Fibroblast of lung (primary cell): ENCODE measurements at places on chromosomes 11 and 22. TPM values are rescaled to one million over a fixed set of nuclear protein-coding genes. Genes with fewer than 3 reads are reported as not detected.
A peak's percentile ranks its signal among the peaks of the same experiment; 100 is the strongest.

- no peak for DNase-seq
Observed at GRCh38 chr11:110467556-110467955, 37.8 kb downstream of the FDX1 start.

- DNase-seq = no peak
Observed at GRCh38 chr11:74412733-74413359, 14.6 kb upstream of the PGM2L1 start.

DNA sequence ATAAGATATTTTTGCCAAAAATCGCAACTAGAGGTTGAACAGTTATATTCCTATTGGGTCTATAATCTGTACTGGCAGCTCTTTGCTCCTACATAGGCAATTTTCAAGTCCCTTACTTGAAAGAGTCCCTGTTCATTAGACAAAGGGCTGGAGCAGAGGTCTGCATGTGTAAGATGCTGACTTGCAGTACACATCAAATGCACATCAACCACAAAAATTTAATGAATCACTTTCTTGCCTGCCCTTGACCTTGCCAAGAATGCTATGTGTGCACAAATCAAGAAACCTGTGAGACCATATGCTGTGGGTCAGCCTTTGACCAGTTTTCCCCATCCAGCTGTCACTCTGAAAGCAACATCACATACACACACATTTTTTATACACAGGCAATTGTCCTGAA is 661.5 kb downstream of the LRRC4C start:
- DNase-seq = no peak

DNA sequence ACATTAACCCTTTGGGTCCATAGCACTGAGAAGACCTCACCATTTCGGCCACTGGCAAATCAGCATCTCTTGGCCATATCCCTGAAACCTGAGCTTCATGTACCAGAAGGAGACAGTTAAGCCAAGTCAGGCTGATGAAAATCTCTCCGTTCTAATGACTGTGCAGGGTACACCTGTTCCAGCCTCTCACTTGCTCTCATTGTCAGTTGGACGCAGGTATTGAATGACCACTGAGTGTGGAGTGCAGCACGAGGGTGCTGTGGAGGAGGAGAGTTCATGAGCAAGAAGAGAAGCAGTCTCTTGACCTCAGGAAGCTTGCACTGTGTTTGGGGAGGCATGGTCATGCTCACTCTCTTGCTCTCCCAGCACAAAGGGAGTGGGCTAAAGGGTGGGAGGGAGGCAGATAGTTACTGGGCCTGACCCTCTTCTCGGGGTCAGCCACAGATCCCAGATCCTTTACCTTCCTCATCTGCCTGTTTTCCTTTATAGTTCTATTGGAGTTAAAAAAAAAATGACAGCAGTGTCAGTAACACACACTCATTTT is 65.2 kb downstream of the ZBTB16 start:
- DNase-seq = no peak

DNA sequence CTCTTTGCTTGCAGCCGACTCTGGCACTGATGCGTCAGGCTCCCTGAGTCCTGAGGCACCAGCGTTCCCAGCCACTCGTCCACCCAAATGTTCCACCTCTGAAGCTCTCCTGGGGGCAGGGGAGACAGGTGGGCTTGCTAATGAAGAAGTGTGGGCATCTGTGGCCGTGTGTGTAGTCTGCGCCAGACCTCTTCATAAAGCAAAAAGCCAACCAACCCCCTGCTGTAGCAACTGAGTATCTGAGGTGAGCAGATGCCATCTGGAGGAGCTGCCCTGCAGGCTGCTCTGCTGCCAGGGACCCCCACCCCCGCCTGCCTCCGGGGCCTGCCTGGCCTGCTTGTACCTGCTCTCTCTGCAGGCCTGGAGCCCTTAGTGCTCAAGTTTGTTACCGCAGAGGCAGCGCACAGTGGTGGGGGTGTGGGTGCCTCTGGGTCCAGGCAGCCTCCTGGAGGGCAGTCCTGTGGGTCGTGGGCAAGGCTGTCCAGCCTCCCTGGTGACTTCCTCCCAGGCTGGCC is 272.5 kb downstream of the TBC1D22A start:
- DNase-seq = no peak

CASP5 gene
- polyA plus RNA-seq = not detected in 2 replicates

PHF21B gene
- polyA plus RNA-seq = 0.06 TPM in 1 of 2 replicates, not detected in the other

MS4A15 gene
- polyA plus RNA-seq = not detected in 2 replicates

- peak; percentile 15 for DNase-seq
Observed at GRCh38 chr11:124657904-124658303, 15.6 kb downstream of the SIAE start.

GPR152 gene
- polyA plus RNA-seq = not detected in 2 replicates

DNA sequence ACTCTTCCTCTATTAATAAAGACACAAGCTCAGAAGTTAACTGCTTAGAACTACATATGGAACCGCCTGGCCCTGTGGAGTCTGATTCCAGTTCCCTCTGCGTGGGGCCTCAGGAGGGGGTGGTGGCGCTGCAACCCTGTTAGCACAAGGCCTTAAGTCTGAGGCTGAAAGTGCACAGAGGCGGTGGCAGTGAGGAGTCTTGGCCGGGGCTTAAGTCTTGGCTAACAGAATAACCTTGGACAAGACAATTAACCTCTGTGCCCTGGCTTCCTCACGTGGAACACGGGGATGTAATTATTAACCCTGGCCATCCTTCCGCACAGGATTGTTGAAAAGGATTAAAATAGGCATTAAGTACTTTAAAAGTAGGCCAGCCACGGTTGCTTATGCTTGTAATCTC is 191.5 kb downstream of the CEP164 start:
- DNase-seq = no peak

OR5B21 gene
- polyA plus RNA-seq = not detected in 2 replicates

KRTAP5-11 gene
- polyA plus RNA-seq = not detected in 2 replicates

ANKK1 gene
- polyA plus RNA-seq = not detected in 2 replicates

- DNase-seq = no peak
Observed at GRCh38 chr22:25077964-25078363, 121.7 kb upstream of the CRYBB3 start.

DNA sequence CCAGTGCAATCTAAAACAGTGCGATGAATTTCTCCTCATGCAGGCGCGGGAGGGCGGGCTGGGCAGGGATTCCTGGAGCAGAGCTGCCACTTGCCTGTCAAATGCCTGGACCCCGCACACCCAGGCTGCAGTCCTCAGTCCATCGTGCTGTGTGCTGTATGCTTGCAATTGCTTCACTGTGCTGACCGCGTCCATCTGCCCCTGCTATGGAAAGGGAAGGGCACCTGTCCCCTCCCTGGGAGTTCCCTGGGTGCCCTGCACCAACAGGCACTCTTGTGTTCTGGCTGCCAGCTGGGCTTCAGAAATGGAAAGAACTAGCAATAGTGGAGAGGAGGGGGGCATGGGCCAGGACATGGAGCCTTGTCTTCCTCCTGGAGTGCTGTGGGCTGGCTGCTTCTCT is 185.4 kb upstream of the B3GAT1 start:
- DNase-seq = no peak

- peak; percentile 80 for DNase-seq
Observed at GRCh38 chr11:126914941-126915340, 85.6 kb downstream of the KIRREL3 start.

DNA sequence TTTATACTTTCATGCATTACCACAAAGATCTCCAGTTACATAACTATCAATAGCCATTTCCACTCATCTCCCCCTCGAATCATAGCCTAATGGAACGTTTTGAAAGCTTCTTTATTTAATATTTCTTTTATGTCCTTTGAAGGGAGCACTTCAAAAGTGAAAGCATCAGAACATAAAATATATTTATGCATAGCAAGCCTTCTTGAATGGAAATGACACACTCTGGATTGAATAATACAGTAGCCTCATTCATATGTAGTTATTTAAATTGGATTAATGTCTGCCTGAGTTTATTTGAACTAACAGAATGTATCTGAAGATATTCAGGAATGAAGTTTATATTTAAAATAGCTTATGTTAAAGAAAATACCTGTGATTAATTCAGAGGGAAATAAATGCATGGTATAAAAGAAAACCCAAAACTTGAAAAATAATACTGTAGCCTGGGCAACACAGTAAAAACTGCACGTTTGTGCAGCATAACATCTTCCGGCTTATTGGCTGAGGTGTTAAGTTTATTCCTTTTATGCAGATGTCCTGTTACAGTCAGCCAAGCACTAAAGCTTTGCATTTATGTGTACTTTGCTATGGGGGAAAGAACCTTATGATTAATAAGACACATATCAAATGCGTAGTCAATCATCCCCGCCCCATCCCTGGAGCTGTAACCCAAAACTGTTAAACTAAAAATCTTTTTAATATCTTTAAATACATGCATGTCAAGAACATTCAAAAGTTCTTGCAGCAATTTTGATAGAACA is 22.0 kb downstream of the OOSP3 start:
- no peak for DNase-seq

- no peak for DNase-seq
Observed at GRCh38 chr11:44940404-44940803, 10.3 kb downstream of the TP53I11 start.

GRCh38 chr11:115421352-115421991 is 82.7 kb downstream of the CADM1 start:
- no peak for DNase-seq

- peak; percentile 92 for DNase-seq
Observed at GRCh38 chr11:42237701-42238235, 778.3 kb upstream of the LRRC4C start.

GRCh38 chr11:72132646-72133045 is 2.9 kb upstream of the FOLR3 start:
- DNase-seq = no peak

GAL gene
- polyA plus RNA-seq = 1.6 and 6.3 TPM in 2 replicates

- no peak for DNase-seq
Observed at GRCh38 chr11:102288725-102289083, 28.6 kb upstream of the BIRC3 start.

POLR2L gene
- 181 and 317 TPM in 2 replicates for polyA plus RNA-seq

OR8G1 gene
- not detected in 2 replicates for polyA plus RNA-seq

GRCh38 chr22:17257121-17258001 is 38.1 kb upstream of the ADA2 start:
- DNase-seq = no peak

GRCh38 chr11:63613517-63614135 is 607 bp downstream of the PLAAT3 start:
- DNase-seq = no peak

GRCh38 chr11:36317992-36318391 is 21.9 kb downstream of the PRR5L start:
- no peak for DNase-seq

- no peak for DNase-seq
Observed at GRCh38 chr11:126311401-126312291, 7.8 kb downstream of the DCPS start.

DBX1 gene
- not detected in 2 replicates for polyA plus RNA-seq

DNA sequence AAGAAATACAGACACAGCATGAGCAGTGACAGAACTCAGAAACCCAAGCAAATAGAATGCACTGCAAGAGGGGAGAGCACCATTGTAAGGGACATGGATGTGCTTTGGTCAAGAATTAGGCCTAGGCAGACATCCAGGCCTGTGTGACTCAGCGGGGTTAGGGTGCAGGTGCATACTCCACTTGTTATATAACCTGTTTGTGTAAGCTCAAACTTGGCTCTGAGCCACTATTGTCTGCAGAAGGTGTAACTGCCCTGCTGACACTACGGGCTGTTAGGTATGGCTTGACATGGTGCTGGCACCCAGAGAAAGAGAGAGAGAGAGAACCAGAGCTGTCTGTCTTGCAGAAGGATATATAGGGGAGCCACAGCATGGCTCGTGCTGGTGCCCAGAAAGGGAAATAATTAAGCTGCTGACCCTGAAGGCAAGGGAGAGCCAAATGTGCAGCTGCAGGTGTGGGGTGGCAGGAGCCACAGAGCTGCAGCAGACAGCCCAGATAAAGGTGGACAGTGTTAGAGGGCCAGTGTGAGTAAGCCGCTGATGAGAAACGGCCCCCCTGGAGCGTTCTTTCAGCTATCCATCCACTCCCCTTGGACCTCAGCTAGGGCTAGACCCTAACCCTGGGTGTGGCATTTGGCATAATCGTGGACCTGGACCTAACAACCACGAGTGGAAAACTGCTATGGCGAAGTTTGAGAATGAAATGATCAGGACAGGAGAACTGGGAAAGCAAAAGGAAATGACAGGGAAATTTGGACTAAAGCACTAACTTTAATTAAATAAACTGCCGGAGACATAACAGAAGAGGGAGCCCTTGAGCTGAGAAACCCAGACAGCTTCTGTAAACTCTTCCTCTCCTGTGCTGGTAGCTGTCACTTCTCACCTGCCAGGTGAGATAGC is 253.0 kb upstream of the CCDC179 start:
- peak; percentile 55 for DNase-seq

DNA sequence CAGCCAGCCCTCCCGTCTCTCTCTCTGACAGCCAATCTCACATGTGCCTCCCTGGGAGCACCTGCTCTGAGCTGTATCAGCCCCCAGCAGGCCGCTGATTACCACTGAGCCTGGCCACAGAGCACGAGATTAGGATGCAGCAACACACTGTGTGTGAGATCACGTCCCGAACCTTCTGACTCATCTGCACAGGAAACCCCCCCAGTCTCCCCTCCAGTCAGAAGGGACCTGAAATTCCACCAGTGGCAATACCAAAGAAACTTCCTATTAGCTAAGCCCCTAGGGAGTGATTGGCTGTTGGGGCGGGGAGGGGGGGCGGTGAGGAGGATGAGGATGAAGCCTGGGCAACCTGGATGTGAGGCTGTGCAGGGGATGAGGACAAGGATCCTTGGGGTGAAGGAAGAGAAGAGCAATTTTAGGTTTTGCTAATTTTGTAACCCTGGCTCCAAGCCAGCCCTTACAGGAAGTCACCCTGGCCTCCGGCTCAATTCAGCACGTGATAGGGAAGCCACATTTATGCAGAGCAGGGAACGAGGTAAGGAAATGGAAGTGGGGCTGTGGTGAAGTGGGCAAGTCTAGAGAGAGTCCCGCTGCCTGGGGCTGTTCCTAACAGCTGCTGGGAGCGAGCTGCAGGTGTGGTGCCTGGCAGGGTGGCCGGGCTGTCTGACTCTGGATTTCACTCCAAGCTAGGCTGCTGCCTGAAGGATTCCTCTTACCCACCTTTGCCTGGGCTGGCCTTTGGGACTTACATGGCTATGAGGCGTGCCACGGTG is 1.9 kb downstream of the SLC43A3 start:
- DNase-seq = peak; percentile 86

FAT3 gene
- 1.9 and 3.9 TPM in 2 replicates for polyA plus RNA-seq

DNA sequence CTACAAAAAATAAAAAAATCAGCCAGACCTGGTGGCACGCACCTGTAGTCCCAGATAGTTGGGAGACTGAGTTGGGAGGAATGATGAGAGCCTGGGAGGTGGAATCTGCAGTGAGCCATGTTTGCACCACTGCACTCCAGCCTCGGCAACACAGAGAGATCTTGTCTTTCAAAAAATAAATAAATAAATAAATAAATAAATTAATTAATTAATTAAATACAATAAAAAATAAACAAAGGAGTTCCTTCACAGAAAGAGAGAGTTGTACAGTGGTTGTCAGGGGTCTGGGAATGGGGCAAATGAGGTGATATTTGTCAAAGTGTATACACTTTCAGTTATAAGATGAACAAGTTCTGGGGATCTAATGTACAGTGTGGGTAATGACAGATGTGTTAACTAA is 49.8 kb upstream of the GAB2 start:
- no peak for DNase-seq

DNA sequence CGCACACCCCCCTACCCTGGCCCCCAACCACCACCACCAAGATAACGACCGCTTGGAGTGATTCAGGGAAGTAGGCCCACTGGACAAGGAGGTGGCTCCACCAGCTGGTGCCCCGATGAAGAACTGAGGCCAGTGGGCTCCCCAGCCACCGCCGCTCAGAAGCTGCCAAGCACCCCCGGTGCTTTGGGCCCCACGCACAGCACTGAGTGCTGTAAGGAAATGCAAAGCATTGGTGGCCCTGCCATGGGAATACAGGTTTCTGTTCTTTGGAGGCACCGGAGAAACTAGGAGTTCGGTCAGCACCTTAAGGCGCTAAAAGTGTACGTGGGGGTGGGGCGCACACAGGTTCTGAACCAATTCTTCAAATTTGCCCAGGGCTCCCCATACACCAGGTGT is 664 bp upstream of the PRSS23 start:
- DNase-seq = no peak
